Mucosa of descending colon (tissue), 3 donors: ENCODE measurements at places on chromosomes 7 and 10.

- no peak for DNase-seq
Measured at GRCh38 chr7:8040768-8041369, 72.3 kb downstream of the GLCCI1 start.

DNA sequence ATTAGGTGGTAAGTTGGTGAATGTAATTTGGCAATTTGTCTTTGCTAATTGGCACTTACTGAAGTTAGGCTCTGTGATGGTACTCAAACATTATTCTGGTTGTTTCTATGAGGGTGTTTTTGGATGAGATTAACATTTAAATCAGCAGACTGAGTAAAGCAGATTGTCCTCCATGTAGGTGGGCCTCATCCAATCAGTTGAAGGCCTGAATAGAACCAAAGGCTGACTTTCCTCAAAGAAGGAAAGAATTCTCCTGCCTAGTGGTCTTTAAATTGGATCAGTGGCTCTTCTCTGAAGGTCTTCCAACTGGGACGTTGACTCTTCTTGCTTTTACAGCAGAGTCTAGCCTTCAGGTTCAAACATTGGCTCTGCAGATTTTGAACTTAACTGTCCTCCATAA is 278.3 kb downstream of the KIF20B start:
- no peak for DNase-seq

GRCh38 chr10:132408367-132408781 is 11.4 kb downstream of the PWWP2B start:
- DNase-seq, result no peak

DNA sequence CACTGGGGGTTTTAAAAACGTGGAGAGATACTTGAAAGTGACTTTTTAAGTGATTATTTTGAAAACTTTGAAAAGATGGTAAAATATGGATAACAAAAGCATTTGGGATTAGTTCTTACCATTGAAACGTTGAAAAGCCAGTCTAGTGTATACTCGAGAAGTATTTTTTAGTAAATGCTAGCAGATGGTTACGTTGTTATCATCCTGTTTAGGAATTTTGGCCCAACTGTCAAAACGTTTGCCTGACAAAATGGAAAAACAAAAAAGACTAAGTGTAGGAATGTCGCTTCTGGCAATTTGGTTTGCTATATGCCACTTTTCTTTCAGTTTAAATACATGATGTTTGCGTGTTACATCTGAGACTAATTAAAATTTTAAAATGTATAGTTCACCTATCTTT is 1.2 kb downstream of the RBM33 start:
- no peak for DNase-seq

DNA sequence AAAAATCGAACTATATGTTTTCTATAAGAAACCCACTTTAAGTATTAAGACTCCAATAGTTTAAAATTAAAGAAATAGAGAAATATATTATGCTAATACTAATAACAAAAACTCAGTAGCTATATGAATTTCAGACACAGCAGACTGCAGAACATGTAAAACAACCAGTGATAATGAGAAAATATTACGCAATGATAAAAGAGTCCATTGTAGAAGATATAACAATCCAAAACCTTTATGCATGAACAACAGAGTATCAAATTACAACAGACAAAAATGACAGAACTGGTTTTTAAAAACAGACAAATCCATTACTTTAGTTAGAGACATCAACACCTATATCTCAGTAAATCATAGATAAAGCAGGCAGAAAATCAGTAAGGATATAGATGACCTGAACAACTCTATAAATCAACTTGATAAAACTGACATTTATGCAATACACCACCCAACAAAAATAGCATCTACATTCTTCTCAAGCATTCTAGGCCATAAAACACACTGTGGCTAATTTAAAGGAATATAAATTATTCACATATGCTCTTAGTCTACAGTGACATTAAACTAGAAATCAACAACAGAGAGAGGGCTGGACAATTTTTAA is 669.5 kb upstream of the GHITM start:
- DNase-seq, result no peak

GRCh38 chr10:89032141-89032891 is 41.7 kb downstream of the FAS start:
- DNase-seq, result no peak

- DNase-seq, result peak; percentile 46
Measured at GRCh38 chr7:26858735-26859134, 5.7 kb downstream of the SKAP2 start.

DNA sequence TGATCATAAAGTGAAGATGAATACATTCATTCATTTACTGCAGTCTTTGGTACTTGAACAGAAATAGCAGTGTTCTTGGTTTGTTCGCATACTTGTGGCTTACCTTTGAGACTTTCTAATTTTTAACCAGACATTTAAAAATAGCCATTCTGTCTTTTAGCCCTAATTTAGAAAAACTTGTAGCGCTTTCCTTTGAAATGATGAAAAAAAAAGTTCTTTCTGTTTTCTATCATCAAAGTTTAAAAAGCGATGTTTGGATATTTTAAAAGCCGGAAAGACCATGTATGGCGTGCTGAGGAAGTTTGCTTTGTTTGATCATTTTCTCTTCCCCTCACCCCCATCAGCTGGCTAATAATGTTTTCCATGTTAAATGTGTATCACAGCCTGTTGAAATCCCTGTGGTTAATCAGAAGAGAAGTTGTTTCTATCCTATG is 116.3 kb downstream of the CUX1 start:
- DNase-seq, result no peak

DNA sequence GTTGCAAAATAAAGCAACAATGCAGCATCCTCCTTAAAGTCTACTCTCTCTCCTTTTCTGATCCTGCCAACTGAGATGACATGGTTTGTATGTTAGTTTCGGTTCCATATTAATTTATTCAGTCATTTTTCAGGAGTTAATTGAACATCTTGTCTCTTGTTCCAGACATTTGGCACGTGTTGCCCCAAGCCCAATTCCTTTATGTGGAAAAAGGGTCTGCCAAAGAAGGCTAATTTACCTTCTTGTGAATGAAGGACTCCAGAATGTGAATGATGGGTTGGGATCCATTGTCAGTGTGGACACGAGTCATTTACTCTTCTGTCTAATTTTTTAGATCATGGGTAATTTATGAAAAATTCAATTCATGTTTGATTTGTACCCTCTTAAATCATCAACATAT is 350.9 kb upstream of the LRGUK start:
- DNase-seq, result no peak

- no peak for DNase-seq
Measured at GRCh38 chr7:84612981-84613681, 418.5 kb upstream of the SEMA3A start.

DNA sequence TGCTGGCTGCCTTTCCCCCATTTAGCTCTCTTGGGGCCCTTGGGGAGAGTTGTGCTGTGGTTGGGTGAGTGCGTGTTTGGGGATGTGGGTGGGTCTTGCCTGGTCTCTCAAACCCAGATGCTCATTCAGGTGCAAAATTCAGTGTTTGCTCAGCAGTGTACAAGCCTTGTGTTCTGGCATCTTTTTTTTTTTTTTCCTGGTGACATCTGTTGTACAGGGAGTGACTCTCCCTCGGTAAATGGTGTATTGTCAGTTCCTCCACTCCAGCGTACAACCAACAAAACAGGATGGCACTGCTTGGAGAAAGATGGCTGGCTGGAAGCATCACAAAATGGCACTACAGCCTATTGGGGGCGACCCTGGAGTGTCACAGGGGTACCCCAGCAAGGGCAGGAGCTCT is 75.5 kb downstream of the LRMDA start:
- no peak for DNase-seq

- no peak for DNase-seq
Measured at GRCh38 chr7:131511774-131512535, 44.5 kb downstream of the PODXL start.

DNA sequence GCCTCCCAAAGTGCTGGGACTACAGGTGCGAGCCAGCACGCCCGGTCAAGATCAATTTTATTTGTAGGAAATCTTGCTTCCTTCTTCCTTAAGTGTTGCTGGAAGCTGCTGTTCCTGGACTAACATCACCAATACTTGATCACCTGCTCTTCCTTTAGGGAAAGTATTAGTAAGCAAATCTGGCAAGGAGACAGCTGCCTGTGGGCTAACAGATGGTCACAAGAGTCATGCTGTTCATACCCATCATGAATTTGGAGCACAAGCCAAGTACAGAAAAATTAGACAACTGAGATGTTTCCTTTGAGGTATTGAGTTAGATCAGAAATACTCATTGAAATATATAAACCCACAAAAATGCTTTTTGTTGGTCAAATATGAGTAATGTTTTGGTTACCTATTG is 27.9 kb downstream of the BAIAP2L1 start:
- DNase-seq, result no peak

DNA sequence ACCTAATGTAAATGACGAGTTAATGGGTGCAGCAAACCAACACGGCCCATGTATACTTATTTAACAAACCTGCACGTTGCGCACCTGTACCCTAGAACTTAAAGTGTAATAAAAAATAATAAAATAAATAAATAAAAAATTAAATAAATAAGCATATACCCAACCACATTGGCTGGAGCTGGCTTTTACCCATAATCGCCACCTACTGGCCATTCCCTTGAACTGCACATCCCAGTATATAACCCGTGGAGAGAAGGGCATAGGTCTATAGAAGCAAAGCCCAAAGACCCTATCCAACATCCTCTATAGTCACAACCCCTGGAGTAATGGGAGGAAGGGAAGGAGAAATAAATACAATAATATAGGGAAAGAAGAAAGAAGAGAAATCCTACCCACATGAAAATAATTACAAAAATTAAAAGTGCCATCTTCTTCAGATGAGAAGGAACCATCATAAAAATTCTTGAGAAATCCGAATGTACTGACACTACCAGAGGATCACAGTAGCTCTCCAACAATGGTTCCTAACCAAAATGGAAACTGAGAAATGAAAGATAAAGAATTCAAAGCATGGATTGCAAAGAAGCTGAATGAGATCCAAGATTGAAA is 65.6 kb downstream of the TWIST1 start:
- DNase-seq, result peak; percentile 65

- DNase-seq, result no peak
Measured at GRCh38 chr10:116014871-116015582, 258.0 kb downstream of the GFRA1 start.

GRCh38 chr10:61542596-61542995 is 89.4 kb upstream of the TMEM26 start:
- DNase-seq, result no peak

- DNase-seq, result no peak
Measured at GRCh38 chr7:15015545-15016314, 113.2 kb upstream of the DGKB start.

DNA sequence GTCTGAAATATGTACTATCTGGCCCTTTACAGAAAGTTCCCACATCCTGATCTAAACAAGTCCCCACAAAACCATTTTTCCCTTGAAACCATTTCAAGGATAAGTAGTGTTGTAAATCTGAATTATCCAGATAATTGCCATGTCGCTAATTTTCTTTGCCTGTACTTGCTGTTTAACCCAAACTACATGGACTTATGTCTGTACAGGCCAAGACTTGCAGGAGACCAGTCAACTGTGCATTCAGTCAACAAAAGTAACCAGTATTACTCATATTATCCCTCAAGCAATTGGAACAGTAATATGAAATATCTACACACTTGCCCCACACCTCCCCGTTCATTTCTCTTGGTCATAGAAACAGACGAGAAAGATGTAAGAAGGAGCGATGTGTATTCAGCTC is 347.8 kb upstream of the NFE2L3 start:
- no peak for DNase-seq

DNA sequence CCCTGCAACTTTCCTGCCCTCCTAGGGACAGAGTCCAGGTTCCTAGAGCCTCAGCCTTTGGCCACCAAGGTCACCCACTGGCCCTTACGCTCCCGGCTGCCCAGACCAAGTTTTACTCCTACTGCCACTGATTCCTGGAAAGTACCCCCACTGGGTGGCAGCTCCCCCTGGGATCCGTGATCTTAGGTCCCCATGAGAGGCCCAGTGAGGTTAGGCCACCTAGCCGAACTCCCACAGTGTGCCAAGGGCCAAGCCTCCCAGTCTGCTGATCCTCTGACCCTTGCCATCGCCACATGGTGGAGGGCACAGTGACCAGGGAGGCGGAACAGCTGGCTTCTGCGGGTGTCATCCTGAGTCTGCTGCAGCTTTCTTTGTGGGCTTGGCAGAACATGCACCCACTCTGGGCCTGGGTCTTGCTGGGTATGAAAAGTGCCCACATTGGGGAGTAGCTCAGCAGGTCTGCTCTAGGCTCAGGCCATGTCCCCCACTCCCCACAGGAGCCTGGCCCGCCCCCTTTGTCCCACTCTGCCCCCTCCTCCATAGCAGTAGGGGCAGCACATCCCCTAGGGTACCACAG is 40.5 kb upstream of the PPIF start:
- DNase-seq, result no peak

DNA sequence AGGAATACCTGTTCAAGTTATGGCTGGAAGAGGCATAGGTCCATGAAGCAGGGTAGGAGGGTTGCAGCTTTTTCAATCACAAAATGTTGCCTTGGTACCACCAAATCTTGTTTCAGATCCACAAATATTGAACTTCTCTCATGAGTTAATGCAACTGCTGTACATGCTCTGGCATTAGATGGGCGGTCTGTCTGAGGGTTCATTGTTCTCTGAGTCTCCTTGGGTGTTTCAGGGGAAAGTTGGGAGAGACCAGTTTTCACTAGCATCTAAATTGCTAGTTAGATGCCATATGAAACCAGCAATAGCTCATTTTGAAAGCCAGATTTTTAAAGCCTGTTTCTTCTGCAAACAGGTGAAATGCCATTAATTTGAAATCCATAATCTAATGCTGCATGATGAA is 27.8 kb upstream of the ELMO1 start:
- DNase-seq, result no peak

DNA sequence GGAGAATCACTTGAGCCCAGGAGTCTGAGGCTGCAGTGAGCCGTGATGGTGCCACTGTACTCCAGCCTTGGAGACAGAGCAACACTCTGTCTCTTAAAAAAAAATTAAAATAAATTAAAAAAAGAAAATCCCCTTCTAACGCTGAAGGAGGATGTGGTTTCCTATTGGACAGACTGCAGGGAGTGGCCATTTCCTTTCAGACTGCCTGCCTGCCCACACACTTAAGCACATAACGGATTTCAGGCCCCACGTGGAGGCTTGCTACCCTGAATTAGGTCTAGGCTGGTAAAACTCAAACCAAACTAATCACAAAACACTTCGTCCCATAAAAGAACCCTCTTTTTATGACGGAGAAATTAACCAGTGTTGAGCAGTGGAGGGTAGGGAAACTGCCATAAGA is 34.0 kb downstream of the GATA3 start:
- DNase-seq, result no peak

DNA sequence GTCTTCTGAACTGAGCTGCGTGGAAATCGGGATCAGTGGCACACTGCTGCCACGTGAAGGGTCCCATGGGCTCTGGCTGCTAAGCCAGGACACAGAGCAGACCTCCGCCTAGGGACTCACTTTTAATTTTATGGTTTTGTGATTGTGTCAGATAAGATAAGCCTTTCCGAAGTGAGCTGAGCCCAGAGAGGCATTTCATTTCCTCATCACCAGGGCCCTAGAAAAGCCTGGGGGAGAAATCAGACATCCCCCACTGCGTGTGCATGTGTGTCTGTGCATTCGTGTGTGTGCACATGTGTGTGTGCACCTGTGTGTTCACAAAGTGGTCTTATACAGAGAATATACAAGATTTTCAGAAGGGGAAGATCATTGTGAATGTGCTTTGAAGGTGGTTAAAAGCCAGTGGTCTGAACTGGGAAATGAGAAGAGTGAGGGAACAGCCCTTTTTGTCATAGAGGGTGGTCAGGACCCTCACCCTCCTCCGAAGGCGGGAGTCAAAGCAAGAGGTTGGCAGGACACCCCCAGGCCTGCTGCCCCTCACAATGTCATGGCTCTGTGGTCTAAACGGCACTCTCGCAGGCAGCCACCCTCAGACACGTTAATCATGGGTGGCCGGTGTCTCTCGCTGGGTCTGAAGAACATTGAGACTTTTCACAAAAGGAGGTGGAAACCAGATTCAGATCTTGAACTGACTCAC is 176.1 kb upstream of the PFKP start:
- DNase-seq, result no peak
